SK-N-SH treated with all-trans-retinoic acid at 6 μM for 48 hours (cell line): ENCODE measurements at places on chromosomes 5 and 9.

GRCh38 chr5:163885117-163885516 is 379.7 kb downstream of the MAT2B start:
- no peak for ATAC-seq

DNA sequence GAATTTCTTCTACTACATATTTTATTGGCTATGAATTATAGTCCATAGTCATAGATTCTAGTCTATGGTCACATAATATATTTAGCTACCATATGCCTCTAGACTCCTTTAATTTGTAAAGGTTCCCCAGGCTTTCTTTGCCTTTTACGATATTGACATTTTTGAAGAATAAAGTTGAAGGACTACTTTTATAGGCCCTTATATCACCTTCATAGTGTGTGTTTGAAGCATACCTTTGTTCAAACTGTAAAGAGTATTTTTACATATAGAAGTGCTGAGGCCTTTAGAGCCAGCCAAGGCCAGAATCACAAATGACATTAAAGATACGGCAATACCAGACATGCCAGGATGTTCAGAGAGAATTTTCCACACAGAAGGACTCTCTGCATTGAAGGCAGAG is 147.0 kb downstream of the GABRG2 start:
- ATAC-seq = no peak

DNA sequence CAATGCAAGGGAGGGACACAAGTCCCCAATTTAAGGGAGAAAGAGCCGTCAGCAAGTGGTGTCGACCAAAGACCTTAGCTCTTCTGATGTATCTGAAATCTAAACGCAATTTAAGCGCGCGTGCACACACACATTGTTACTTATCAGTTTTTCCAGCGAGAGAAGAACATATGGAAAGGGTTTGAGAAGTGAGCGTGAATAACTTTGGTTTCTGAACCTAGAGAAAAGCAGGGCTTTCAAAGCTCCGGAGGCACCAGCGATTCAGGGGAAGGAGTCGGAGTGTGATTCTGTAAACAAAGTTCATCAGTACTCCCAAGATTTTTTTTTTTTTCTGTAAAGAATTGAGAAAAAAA is 191.8 kb downstream of the MEF2C start:
- peak; percentile 23 for ATAC-seq

GRCh38 chr5:143987751-143988560 is 176.0 kb downstream of the HMHB1 start:
- ATAC-seq = no peak

- no peak for ATAC-seq
Measured at GRCh38 chr5:1035421-1036405, 27.1 kb downstream of the NKD2 start.

GRCh38 chr5:148839960-148840359 is 13.5 kb downstream of the ADRB2 start:
- ATAC-seq = no peak

GRCh38 chr5:120155873-120156272 is 308.2 kb upstream of the PRR16 start:
- ATAC-seq = no peak

- ATAC-seq = no peak
Measured at GRCh38 chr5:168303393-168304025, 12.1 kb downstream of the WWC1 start.

DNA sequence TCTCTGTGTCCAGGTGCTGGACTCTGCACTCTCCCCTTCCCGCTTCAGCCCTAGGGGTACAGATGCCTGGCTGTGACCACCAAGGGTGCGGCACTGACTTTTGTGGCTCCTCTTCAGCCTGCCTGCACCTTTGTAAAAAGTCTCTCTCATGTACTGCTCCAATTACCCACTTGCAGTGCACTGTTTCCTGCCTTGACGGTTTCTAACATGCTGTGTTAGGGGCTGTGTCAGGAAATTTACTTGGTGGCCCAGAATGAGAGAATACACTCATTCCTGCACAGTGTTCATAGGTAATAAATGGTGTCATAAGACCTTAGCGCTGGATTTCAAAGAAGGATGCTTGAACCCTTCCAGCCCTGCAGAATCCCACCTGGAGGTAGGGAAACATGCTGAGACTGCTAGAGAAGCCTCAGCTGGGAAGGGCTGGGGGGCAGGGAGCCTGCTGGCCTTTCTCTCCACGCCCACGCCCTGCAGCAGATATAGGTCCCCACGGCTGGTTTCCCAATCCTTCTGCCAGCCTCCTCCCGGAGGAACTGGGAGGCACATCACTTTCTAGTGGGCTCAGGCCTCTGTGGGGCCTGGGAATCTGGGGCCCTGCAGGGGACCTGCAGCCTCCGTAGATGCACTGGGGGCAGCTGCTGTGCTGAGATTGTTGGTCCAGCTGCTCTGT is 17.6 kb upstream of the HRH2 start:
- no peak for ATAC-seq

DNA sequence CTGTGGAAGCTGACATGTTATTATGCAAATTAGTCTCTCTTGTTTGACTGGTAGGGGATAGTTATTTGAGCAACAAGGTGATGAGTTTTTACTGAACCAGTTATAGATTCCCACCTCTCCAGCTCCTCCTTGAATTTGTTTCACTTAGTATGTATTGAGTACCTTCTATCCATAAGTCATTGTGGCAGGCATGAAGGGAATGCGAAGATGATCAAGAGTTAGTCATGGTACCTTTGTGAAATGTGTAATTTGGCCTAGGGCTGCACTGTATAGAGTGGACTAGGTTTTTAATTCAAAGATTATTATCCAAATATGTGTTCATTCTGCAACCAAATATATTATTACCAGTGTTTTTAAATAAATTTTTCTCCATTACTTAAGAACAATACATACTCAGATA is 110.1 kb downstream of the HACD4 start:
- ATAC-seq = no peak

DNA sequence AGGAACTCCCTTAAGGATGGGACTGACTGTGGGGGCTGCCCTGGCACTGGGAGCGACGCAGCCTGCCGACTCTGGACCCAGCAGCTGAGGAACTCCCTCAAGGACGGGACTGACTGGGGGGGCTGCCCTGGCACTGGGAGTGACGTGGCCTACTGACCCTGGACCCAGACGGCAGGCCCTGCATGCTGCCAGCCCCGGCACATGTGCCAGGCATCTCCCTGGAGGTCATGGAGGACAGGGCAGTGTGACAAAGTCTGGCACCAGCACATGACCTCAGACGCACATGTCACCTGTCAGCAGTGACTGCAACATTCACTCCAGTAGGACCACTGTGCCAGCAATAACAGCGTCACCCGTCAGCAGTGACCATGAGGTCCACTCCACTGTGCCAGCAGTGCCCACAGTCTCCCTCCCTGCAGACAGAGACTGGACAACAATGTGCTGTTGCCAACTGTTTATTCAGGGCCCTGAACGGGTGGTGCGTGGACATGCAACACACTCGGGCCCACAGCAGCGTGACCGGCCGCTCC is 4.5 kb downstream of the FBXW5 start:
- ATAC-seq = no peak

GRCh38 chr9:6956879-6957278 is 199.1 kb downstream of the KDM4C start:
- ATAC-seq = no peak; the same call in 2 of the 3 replicates

DNA sequence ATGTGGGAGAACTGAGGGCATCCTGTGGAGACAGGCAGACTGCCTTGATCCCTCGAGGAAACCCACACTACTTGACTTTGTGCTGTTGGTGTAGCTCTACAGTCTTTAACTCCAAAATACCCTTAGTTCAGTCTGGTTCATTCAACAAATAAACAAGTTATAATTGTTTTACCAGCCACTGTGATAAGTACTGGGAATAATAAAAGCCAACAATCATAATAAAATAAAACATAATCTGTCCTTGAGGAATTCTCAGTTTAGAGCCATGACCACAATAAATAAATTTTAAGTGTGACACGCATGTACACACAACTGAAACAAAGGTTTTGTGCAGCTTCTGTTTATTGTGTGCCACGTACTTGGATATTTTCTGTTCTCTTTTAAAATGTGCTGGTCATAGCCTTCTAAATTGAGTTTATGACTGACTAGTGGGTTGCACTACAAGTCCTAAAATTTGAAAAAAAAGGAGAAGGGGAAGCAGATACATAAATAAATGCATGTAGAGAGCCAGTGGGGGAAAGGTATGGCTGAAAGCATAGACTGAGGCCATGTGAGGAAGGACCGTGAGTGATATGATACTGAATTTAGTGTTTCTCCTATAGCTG is 6.2 kb upstream of the SCAMP1 start:
- ATAC-seq = no peak

- ATAC-seq = no peak
Measured at GRCh38 chr5:142286111-142286510, 38.7 kb downstream of the SPRY4 start.

- peak; percentile 87 for ATAC-seq
Measured at GRCh38 chr5:119022017-119022745, 33.8 kb upstream of the DTWD2 start.

- ATAC-seq = no peak
Measured at GRCh38 chr9:109597496-109597895, 99.4 kb upstream of the PTPN3 start.

DNA sequence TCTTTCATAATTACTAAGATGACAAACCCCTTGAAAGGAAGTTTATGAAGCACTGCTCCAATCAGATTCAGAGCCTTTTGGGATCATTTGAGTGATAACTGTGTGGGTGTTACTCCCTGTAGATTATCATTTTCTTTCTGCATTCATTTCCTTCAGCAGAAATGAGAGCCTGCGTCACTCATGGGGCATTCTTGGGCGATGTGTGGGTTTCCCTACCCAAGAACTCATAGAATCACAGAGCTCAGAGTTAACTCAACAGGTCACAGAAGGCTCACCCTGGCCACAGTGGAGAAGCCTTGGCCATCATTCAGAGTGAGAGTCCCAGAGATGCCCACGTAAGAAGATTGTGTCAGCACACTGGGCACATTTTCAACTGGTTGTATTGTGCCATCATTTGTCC is 401.9 kb downstream of the TLE4 start:
- no peak for ATAC-seq

DNA sequence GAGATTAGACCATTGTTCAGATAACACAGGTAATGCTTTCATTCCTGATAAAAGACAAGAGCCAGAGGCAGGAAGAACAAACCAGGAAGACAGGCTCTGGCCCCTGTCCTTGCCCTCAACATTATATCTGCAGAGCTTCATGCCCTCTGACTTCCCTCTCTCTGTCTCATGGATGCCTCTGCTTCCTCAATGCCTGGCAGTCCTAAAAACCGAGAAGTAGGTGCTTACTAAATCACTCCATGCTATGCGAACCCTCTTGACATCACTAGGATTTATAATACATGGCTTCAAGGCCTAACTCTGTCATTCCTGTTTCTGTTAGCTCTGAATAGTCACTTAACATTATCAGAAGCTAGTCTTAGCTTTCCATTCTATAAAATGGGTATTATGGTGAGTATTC is 117.8 kb downstream of the TLR4 start:
- no peak for ATAC-seq

DNA sequence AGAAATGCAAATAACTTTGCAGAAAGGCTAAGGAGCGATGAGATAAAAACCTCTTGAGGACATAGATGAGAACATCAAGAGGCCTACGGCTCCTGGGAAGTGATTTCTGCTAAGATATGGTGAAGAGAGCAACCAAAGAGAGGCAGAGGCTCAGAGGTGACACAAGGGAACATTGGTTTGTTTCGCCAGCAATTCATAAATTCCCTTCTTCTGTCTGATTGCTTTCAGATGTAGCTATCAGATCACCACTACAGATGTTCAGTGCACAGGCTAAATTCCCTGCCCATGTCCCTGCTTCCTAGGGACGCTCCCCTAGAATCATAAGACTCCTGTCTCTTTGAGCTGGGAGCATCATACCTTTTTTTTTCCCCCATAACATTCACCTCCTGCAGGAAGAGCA is 11.2 kb downstream of the AGXT2 start:
- no peak for ATAC-seq

DNA sequence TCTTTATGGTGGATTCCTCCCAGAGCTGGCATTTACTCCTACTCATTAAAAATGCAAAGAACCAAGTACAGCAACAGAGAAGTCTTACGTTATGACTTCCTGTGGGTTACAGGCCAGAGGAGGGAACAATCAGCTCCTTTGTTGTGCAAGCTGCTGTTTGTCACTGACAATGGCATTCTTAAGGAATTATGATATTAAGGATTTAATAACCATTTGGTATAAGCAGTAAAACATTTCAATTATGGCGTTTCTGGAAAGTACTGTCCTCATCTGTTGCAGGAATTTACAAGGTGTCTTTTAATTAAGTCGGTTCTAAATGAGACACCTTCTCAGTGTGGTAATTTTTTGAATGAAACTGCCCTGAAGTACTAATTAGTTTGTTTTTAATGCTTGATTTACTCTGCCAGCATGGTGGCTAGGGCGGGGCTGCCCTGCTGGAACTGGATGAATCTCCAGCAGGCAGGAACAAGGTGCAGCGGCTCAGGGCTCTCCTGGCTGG is 49.1 kb upstream of the VDAC1 start:
- ATAC-seq = peak; percentile 57; the same call in 2 of the 3 replicates
